ENCODE measurements at places on chromosomes 5 and 9. TPM values are rescaled to one million over a fixed set of nuclear protein-coding genes. Genes with fewer than 3 reads are reported as not detected.

Gene RANBP3L
- total RNA-seq: not detected

Gene SLCO6A1
- total RNA-seq: 0.51 TPM

Gene SLC2A6
- 32.5 TPM for total RNA-seq

Gene NIM1K
- 0.15 TPM for total RNA-seq

GRCh38 chr5:179344431-179345182 lies 654 bp downstream of the ADAMTS2 start:
- H3K36me3 ChIP-seq: peaks cover 17% of the 10 kb centered on the region
- no peak overlapping the region for H3K4me3 ChIP-seq
- no peak overlapping the region for H3K27ac ChIP-seq
- H3K4me1 ChIP-seq: peaks cover 17% of the 10 kb centered on the region

DNA sequence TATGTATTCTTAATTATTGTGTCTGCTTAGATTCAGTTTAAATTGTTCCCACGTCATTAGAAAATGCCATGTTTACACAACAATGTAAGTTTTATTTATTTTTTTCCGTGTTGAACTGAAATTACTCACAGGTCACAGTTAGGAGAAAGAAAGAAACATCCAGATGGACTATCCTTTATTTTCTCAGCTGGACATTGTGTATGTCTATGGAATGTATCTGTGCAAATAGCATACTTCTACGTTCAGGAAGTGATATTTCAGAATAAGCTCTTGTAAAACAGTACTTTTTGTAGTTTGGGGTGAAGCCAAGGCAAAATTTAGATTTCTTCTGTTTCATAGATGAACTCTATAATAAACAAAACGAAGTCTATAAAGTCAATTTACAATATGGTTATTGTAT lies 249.0 kb upstream of the ZNF608 start:
- no peak overlapping the region for H3K27ac ChIP-seq
- H3K4me1 ChIP-seq: peaks cover 10% of the 10 kb centered on the region
- H3K4me3 ChIP-seq: no peak overlapping the region

- H3K4me3 ChIP-seq: no peak overlapping the region
- H3K36me3 ChIP-seq: peaks cover 73% of the 10 kb centered on the region
- H3K27me3 ChIP-seq: peaks cover 10% of the 10 kb centered on the region
- H3K4me1 ChIP-seq: peaks cover 17% of the 10 kb centered on the region
- no peak overlapping the region for H3K27ac ChIP-seq
- DNase-seq: no peak
Observed at GRCh38 chr5:151134228-151134627, 23.4 kb downstream of the ANXA6 start.

DNA sequence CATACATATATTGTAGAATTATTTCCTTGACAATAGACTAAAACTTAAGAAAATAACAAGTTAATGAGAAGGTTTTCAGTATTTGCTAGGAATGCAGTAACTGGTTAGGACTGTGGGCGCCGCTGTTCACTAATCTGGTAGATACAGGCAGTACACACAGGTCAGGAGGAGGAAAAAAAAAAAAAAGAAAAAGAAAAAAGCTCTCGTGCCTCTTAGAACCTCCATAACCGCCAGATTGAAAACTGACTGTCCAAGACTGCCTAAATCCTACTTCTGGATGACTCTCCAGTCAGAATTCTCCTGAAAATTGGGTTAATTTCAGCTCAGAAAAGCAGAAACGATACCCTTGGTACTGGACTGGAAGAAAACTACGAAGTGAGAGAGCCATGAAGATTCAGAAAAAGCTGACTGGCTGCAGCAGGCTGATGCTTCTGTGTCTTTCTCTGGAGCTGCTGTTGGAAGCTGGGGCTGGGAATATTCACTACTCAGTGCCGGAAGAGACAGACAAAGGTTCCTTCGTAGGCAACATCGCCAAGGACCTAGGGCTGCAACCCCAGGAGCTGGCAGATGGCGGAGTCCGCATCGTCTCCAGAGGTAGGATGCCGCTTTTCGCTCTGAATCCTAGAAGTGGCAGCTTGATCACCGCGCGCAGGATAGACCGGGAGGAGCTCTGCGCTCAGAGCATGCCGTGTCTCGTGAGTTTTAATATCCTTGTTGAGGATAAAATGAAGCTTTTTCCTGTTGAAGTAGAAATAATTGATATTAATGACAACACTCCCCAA lies at the start of gene PCDHGA1:
Gene PCDHGA1 (plus strand): TSS at position 216 of the 782 bp plus-strand sequence.
- H3K27me3 ChIP-seq: peaks cover 9% of the 10 kb centered on the region
- peak; percentile 25 for DNase-seq
- H3K4me1 ChIP-seq: no peaks in the 10 kb centered on the region
- H3K4me3 ChIP-seq: peak within 1 kb of the TSS; percentile 51
